ENCODE measurements at places on chromosomes 6 and 20.
A peak's percentile ranks its signal among the peaks of the same experiment; 100 is the strongest.

GRCh38 chr6:45587229-45588060, 209.7 kb upstream of the SUPT3H start:
- no peak for DNase-seq

DNA sequence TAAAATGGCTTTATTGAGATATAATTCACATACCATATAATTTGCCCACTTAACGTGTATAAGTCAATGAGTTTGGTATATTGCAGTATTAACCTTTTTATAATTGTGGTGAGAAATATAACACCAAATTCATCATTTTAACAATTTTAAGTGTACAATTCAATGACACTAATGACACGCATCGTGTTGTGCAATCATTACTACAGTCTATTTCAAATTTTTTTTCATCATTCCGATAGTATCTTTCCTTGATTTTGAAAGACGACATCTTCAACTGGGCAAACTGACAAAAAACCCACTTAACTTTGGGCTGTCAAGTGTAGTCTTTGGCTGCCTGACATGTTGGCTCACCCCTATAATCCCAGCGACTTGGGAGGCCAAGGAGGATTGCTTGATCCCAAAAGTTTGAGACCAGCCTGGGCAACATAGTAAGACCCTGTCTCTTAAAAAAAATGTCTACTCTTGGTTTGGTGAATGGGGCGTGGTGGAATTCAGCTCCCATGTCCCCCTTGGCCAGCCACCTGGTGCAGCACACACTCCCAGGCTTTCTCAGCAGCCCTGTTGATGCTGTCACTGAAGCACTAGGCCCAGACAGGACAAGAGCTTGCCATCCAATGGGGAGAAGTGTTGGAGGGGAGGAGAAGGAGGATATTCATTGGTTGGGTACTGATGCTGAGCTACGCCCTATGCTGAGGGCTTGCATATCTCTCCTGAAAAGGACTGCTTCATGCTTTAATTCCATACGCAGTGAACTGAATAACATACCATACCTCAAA, 150.5 kb downstream of the CD83 start:
- no peak for DNase-seq

DNA sequence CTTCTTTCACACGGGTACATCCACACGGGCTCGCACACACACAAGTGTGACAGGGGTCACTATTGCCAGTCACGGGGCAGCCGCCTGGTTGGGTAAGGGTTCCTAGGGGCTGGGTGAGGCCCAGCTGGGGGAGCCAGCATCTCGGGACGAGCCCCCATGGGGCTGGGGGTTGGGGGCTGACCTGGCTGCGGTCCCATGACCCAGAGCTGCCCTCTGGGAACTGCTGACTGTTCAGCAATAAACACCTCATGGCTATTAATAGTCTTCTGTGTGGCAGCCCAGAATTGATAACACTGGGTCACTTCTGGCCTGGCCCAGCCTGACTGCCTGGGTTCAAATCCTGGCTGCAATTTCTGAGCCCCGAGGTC, 23.8 kb downstream of the VEGFA start:
- DNase-seq: no peak

DNA sequence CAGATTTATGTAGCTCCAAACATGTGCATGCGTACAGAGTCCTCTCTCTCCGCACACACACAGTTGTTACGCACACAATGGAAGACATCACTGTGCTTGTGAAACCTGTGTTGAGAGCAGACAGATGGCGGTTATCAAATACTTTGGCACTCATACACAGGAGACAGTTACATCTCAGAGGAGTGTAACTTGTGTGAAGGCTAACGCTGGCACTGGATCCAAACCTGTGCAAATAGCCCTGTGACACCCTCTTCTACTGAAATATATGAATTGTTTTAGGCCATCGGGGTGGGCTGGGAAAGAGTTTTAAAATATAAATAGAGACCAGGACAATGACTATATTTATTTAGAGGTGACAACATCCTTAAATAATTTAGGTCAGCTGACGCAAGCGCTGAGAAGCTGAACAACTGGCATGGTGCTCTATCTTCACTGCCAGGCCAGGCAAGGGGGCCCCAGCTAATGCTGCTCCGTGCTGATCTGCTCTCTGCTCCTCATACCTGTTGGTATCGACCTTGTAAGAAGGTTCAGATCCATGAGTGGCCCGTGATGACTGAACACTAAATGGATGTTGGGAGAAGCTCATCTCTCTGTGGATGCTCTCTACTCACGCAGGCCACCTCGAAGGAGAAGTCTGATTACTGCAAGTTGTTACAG, 69.4 kb downstream of the FOXC1 start:
- no peak for DNase-seq

DNA sequence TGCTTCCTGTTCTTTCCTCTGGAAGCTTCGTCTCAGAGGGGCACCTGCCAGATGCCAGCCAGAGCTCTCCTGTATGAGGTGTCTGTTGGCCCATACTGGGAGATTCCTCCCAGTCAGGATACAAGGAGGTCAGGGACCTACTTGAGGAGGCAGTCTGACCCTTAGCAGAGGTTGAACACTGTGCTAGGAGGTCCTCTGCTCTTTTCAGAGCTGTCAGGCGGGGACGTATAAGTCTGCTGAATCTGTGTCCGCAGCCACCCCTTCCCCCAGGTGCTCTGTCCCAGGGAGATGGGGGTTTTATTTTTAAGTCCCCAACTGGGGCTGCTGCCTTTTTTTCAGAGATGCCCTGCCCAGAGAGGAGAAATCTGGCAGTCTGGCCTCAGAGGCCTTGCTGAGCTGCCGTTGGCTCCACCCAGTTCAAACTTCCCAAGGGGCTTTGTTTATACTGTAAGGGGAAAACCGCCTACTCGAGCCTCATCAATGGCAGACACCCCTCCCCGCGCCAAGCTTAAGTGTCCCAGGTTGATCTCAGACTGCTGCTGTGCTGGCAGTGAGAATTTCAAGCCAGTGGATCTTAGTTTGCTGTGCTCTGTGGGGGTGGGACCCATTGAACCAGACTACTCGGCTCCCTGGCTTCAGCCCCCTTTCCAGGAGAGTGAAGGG, 326.7 kb downstream of the BCKDHB start:
- no peak for DNase-seq

DNA sequence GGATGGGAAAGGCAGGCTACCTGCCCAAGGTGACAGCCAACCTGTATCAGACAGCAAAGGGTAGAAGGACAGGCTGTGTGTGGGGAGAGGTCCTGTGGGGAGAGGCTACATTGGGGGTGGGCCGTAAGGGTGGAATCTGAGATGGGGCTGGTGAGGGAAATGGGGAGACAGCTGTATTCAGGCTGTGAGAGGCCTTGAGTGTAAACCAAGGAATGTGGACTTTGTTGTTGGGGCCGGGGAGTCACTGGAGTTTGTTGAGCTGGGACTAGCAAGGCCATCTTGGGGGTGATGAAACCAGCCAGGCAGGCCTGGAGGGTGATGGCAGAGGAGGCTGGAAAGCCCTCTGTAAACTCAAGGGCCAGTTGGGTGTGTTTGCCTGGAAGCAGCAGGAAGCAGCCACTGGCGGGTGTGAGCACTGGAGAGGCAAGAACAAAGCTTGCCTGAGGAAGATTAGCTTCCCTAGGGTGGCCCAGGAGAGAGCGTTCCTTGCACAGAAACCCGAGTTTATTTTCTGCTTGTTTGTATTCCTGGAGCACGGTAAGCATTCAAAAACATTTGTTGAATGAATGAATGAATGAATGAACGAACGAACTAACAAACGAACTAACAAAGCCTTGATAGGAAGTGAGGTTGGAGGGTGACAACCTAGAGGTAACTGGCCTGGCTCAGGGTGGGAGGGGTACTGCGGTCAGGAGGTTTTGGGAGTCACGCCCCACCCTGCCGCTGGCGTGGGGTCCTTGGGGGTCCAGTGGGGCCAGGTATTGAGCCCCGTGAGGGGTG, 18.9 kb downstream of the TTBK1 start:
- DNase-seq: no peak

GRCh38 chr20:4604580-4604979, 117.1 kb upstream of the PRND start:
- DNase-seq: no peak

- DNase-seq: no peak
Measured at GRCh38 chr6:41093729-41094128, 21.0 kb downstream of the NFYA start.

- DNase-seq: no peak
Measured at GRCh38 chr6:158633127-158633526, 11.4 kb downstream of the DYNLT1 start.

GRCh38 chr6:110520992-110521543, 44.7 kb upstream of the SLC22A16 start:
- DNase-seq: no peak

DNA sequence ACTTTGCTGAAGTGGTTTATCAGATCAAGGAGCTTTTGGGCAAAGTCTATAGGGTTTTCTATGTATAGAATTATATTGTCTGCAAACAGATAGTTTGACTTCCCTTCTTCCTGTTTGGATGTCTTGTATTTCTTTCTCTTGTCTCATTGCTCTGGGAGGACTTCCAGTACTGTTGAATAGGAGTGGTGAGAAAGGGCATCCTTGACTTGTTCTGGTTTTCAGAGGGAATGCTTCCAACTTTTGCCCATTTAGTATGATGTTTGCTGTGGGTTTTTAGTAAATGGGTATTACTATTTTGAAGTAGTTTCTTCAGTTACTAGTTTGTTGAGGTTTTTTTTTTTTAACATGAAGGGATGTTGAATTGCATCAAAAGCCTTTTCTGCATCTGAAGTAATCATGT, 36.1 kb downstream of the KCNS1 start:
- DNase-seq: no peak

DNA sequence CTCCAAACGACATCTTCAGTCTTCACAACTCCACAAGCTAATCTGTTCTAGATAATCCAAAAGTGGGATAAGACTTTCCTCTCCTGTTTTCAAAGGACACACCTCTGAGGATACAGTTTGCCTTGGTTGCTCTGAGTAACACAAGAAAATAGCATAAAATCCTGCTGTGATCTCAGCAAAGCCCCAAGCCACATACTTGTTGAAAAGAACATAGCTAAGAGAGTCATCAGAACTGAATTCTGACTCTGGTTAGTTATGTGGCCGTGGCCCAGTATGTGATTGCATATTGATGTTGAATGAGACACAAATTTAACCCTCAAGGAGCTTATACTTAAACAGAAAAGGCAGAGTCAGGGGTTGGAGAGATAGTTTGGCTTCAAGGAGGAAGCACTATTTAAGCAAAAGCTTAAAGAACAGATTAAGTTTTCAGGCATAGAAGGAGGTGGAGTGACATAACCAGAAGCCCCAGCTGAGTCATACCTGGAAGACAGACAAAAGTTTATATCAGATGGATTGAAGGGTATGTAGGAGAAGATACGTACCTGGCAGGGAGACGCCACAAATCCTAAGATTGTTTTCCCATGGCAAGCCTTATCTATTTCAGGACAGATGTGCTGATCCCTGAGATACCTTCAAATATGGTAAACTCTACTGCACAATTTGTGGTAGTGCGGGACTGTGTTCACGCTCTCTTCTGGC, 41.2 kb downstream of the OPN5 start:
- DNase-seq: no peak

GRCh38 chr20:57701090-57701489, 8.7 kb downstream of the PMEPA1 start:
- DNase-seq: no peak

- peak; percentile 7 for DNase-seq
Measured at GRCh38 chr6:44775121-44775520, 387.6 kb downstream of the CDC5L start.

DNA sequence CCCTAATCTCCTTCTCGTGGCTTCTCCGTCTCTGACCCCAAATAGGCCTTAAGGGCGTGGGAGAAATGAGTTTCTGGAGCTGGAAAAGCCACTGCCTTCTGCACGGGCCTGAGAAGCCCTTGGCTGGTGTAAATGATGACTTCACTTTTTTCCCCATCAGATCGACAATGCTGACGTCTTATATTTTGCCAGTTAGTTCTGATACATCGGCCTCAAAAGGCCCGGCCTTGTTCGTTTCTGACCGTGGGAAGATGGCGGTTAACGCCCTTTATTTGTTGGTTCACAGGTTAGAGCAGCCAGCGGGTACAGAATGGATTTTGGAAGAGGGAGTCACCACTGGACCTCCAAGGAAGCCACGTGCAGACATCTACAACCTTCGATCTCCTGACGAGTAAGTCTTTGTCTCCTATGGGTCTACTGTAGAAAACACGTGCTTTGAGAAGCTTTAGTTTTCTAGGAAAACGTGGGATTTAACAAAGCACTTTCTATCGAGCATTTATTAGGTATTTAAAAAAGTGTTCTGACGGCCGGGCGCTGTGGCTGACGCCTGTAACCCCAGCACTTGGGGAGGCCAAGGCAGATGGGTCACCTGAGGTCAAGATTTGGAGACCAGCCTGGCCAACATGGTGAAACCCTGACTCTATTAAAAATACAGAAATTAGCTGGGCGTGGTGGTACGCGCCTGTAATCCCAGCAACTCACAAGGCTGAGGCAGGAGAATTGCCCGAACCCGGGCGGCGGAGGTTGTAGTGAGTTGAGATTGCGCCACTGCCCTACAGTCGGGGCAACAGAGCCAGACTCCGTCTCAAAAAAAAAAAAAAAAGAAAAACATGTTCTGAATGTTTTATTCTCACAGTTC, 1.2 kb upstream of the ZNFX1 start:
- DNase-seq: no peak

DNA sequence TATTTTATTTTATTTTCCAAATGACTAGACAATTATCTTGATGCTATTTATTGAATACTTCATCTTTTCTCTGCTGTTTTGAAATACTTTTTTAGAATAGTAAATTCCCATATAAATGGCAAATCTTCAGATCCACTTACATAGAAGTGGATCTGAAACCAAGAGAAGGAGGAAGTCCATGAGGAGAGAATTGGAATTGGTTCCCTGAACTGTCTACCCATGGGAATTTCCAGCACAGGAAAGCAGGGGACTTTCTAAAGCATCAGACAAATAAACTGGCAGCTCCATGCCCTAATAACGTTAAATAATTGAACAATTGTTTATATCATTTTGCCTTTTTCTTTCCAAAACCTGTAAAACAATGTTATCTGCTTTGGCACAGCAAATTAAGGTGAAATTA, 47.1 kb upstream of the PNRC1 start:
- DNase-seq: no peak

- no peak for DNase-seq
Measured at GRCh38 chr6:83696674-83697073, 12.2 kb downstream of the SNAP91 start.

DNA sequence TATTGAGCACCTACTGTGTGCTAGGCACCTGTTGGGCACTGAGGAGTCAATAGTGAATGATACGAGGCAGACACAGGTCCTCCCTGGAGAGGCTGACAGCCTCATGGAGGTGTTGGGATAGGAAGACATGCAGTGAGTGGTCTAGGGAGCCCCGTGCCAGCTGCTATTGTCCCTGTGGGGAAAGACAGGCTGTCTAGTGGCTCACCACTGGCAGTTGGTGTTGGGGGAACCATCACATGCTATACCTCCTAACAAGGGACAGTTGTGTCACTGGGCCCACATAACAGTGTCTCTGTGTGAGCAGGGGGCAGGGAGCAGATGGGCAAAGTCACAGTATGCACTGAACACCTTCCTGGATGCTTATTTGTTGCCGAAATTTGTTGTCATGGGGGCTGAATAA, 45.9 kb upstream of the CTNNBL1 start:
- DNase-seq: no peak

DNA sequence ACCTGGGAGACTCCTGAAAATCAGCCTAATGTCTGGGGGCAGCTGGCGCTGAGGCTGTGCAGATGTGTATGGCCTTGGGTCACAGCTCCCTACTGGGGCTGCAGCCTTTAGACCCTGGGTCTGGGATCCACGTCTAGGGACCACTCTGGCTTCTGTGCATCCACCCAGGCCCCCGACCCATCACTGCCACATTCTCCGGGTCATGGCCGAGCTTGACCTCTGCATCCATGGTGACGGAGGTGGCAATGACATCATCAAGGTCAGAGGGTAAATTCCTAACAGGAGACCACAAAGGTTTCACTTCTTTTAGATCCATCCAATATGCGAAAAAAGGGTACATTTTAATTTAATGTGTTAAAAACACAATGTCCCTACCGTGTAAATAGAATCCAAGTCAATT, 14.5 kb upstream of the PCMTD2 start:
- no peak for DNase-seq

Data from AG08395 (cell line).